ENCODE measurements at places on chromosomes 13 and 19.

- DNase-seq, result peak; percentile 54
These were observed 198.4 kb downstream of the COL4A1 start for GRCh38 chr13:110108348-110109139.

GRCh38 chr13:32636711-32637110 lies 50.5 kb downstream of the PDS5B start:
- DNase-seq, result no peak

- DNase-seq, result peak; percentile 89
These were observed 2.7 kb upstream of the GNA15 start for GRCh38 chr19:3132971-3133792.

DNA sequence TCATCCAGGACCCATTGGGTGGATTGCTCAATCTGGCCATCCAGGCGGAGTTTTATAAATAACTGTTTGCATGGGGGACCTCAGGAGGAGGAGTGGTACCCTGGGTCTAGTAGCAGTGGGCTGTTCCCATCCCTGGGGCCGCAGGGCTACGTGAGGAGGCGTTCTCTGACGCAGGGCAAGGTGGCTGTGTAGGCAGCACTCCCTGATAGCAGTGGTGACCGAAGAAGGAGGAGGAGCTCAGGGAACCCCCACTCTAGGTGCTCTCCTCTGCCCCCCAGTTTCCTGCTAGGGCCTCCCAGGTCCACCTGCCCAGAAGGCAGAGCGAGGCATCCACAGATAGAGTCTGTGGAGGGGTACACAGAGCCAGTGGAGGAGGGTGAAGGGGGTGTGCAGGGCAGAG lies 64.1 kb downstream of the CCNE1 start:
- no peak for DNase-seq

DNA sequence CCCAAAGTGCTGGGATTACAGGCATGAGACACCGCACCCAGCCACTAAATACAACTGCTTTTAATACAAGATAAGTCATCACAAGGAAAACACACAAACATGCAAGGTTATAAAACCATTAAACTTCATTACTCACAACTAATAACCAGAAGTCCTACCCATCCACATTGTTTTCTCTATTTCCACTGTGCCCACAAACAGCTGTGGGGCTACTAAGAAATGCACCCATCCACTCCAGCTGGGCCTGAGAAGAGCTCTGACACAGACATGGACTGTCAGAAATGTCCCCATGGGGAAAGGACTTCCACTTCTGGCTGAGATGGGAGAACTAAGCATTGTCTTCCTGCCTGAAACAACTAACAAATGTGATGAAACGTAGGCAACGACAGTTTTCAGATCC lies 17.2 kb downstream of the SAFB2 start:
- DNase-seq, result no peak

GRCh38 chr13:109735436-109735966 lies 50.9 kb downstream of the IRS2 start:
- no peak for DNase-seq

DNA sequence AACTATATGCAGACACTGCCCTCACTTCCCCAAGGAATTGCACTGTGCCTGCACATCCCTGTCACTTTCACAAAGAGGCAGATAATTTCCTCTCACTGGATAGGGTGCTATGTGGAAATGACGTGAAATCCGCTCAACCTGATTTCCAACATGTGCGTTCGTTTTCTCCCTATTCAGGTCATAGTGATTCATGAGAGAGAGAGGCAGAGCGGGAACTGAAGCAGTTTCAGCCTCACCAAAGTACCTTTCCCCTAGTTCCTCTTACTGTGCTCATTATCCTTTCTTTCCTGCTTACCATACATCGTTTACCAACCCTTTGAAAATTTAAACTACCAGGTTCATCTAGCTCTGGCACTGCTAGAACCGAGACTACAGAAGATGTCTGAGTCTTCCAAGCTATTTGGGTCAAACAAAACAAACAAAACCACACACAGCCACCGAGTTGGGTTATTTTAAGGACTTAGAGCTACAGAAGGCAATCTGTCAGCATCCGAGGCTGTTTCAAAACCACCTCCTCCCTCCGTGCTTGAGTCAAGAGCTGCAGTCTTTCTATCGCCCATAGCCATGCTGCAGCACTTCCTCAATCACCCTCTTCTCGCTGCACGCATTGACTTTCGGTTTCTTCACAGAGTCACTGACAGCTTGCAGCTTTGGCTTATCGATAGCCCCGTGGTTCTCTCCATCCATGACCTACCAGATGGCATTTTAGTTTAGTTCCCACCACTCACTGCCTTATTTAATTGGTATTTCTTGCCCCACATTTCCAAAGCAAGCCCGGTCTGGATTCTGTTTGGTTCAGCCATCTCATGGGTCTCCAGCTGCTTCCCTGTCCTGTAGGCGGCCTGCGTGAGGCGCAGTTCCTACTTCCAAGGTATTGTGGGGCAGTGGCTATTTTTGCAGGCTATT lies 1395.8 kb downstream of the EFNB2 start:
- peak; percentile 82 for DNase-seq

DNA sequence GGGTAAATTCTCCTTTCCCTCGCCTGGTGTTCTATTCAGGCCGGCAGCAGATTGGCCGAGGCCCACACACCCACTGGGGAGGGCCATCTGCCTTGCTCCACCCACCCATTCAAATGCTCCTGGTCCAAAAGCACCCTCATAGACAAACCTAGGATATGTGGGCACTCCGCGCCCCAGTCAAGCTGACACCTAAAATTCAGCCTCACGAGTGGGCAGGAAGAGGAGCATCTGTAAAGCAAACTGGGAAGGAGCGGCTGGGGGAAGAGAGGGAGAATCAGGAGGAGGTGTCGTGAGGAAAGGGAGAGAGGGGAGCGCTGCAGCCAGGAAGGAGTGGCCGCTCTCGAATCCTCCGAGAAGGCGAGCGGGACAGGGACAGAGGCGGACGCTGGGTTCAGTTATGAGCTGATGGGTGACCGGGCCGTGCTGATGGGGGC lies 136.9 kb downstream of the USP12 start:
- no peak for DNase-seq

DNA sequence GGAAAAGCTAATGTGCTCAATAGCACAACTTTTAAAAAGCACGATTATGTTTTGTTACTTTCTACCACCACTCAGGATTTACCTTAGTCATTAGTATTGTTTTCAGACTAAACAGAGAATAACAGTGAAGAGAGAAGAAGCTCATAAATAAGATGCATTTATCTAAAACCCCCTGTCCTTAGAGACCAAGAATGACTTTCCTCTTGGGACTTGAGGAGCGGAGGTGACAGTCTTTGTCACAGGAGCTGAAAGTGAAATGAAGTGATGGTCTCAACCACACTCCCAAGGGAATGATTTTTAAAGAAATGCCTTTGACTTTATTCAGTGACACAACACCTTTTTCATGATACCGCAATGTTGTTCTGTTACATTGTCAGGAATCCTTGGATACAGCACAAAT lies 190.6 kb upstream of the NBEA start:
- no peak for DNase-seq

All from suppressor macrophage treated with lipopolysaccharide for 1 hour (primary cell).